ENCODE measurements at places on chromosomes 6 and 20. TPM values are rescaled to one million over a fixed set of nuclear protein-coding genes. Genes with fewer than 3 reads are reported as not detected.

Gene HLA-DPA1
- total RNA-seq, result not detected

Gene ALDH5A1
- 6.1 TPM for total RNA-seq

Gene MYL9
- 28.2 TPM for total RNA-seq

Gene MDC1
- total RNA-seq, result 2.5 TPM

Gene CDC40
- 21.8 TPM for total RNA-seq

Gene L3MBTL3
- total RNA-seq, result 28.5 TPM

Gene NRSN1
- not detected for total RNA-seq

Gene TNNC2
- total RNA-seq, result 1.3 TPM

Gene VGLL2
- total RNA-seq, result not detected

Gene SLC32A1
- total RNA-seq, result not detected

Gene DSE
- total RNA-seq, result 30.2 TPM

GRCh38 chr6:13398069-13398381 lies 69.7 kb upstream of the TBC1D7 start:
- DNase-seq, result no peak

DNA sequence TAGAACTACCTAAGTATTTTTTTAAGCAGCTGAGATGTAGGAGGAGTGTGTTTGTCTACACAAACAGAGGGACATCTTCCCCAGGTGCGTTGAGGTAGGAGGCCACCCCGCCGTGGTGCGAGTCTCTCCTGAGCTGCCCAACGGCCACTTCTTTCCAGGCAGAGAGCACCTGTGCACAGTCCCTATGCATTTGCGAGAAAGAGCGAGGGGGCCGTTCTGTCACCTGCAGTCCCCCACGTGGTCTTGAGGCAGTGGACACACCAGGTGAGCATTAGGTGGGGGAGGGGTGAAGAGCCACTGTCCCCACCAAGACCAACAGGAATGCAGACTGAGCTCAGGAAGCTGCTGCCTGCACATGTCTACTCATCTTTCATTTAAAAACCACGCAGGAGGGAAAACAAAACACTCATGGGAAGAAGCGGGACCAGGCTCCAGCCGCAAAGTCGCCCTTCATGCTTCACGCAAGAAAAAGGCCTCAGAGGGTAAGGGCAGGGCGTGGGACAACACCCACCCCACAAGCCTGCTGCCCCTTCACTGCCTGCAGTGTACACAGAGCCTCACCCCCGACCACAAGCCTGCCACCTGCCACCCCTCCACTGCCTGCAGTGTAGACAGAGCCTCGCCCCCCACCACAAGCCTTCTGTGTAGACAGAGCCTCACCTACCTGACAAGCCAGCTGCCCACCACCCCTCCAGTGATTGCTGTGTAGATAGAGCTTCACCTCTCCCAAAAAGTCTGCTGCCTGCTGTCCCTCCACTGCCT lies 142.0 kb downstream of the DLL1 start:
- DNase-seq, result no peak

- no peak for DNase-seq
These were observed 204.6 kb upstream of the HEY2 start for GRCh38 chr6:125544819-125545218.

DNA sequence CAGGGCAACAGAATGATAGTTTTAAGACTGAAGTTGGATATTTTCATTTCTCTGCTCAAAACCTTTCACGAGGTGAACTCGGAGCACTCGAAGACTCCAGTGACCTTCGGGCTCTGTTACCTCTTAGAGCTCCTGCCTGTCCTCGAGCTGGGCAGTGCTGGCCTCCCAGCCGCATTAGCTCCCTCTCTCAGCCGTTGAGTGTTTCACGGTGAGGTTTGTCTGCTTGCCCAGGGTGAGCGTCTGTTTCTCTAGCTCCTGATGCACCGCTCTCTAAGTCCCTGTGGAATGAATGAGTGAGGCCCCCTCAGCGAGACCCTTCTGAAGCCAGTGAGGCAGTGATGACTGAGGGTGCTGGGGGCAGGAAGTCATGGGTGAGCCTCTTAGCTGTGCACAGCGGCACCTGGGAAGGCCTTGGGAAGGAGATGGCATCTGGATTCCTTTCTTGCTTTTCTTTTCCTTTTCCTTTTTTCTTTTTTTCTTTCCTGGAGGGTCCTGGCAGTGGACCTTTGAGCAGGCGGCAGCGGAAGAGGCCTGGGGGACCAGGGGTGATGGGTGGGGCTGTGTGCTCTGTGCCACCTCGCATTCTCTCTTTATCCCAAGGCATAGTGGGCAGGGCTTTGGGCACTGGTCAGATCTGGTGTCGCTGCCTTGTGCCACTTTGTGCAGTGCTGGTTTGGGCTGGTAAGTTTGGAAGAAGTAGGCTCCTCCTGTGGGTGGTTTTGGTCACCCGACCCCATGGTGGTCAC lies 2.2 kb downstream of the PSMG4 start:
- DNase-seq, result no peak

DNA sequence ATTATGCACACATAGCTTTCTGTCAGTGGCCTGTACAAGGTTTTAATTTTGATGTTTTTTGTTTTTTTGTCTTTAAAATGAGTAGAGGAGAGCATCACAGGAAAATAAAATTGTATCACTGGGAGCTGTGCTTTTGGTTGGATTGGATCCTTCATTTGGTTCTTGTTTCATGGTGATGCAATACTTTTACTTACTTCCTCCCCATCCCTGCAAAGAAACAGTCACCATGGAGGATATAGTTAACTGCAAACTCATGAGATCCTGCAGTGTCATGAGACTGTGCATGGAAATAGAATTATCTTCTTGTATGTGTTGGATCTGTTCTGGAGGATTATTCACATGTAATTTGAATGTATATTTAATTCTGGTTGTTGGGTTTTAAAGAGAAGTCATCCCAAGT lies 122.3 kb downstream of the JARID2 start:
- no peak for DNase-seq

DNA sequence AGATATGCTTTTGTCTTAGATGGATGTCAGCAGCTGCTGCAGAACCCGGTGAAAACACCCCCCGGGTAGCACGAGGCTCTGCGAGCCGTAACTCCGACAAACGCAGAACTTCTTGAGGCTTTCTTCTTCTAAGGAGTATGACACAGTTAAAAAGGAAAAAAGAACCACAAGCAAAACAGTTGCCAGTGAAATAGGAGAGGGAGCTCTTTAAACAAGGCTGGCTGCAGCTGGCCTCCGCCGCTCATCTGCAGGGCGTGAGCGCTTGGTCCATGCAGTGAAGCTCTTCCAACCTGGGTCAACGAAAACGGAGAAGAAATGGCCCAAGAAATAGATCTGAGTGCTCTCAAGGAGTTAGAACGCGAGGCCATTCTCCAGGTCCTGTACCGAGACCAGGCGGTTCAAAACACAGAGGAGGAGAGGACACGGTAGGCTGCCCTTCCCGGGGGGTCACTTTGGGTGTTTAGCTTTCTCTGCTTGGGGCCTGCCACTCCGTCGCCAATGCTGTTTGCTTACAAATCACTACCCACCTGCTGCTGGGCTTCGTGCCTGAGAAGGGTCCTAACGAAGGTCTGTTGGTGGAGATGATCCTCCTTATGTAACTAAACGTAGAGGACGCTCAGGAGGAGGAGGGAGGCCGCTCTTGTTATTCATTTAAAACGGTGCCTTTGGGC lies 13.2 kb downstream of the SYTL3 start:
- DNase-seq, result no peak

DNA sequence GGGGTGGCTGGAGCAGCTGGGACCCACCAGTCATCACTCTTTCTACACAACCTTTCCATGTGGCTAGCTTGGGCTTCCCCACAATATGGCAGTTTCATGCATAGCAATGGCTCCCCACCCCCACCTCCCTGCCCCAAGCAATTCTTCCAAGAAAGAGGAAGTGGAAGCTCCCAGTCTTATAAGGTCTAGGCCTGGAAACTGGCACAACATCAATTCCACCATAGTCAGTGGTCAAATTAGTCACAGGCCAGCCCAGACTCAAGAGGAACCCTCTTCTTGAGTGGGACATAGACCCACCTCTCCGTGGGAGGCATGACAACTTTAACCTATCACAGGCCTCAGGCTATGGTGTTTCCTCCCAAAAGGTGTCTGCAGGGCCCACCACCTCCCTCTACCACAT lies 17.7 kb downstream of the TGM6 start:
- DNase-seq, result no peak

GRCh38 chr20:13530146-13530545 lies 108.6 kb downstream of the TASP1 start:
- no peak for DNase-seq

GRCh38 chr20:19696620-19697019 lies 61.4 kb upstream of the RIN2 start:
- no peak for DNase-seq

DNA sequence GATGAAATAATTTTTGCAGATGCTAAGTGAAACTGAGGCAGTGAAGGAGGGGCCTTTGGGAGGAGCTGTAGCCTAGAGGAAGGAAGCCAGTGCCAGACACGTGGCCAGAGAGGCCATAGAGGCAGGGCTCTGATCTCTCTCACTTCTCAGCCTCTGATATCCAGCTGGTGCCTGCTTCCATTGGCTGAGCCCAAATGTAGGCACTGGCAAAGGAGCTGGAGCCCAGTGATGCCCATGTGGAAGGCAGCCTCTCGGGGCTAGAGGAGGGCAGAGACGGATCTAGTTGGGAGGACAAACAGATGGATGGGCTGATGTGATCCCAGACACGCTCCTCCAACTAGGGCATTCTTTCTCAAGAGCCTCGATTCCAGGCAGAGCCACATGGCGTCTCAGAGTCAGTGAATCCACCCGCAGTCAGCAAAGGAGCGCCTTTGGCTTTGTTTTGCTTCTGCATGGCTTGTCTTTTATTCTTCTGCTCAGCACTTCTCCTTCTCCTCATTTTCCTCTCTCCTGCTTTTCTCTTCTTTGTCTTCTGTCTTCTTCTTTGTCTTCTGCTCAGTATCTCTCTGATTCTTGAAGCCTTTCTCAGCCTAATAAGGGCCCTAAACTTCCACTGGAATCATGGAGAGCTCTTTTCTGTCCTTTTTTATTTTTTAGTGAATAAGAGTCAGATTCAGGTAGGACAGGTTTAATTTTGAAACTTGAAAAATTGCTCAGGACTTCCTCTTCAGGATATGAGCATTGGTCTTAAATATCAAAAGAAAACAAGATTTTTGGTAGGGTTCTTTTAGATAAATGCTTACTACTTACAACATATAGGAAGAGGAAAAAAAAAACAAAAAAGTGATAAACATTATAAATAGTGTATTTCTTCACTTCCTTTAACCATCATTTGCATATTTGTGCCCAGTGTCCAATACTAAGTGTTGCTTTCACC lies 41.8 kb downstream of the CYP24A1 start:
- DNase-seq, result no peak

GRCh38 chr6:133978896-133979240 lies 25.8 kb downstream of the TBPL1 start:
- no peak for DNase-seq

GRCh38 chr6:132236744-132237143 lies 164.5 kb downstream of the MOXD1 start:
- no peak for DNase-seq

- DNase-seq, result no peak
These were observed 898 bp downstream of the XRN2 start for GRCh38 chr20:21303872-21304586.

DNA sequence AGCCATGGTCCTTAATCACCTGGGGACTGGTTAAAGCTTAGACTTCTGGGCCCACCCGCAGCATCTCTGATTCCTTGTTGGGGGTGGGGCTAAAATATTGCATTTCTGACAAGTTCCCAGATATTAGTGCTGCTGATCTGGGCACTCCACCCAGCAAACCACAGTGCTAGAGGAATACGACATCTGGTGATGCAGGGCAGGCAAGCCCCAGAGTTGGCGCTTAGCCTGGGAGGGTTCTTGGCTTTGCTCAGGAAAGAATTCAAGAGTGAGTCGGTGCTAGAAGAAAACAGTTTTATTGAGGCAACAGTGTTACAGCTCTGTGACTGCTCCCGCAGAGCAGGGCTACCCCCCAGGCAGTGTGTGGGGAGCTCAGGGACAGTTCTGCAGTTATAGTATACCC lies 210.7 kb downstream of the TFAP2C start:
- no peak for DNase-seq

DNA sequence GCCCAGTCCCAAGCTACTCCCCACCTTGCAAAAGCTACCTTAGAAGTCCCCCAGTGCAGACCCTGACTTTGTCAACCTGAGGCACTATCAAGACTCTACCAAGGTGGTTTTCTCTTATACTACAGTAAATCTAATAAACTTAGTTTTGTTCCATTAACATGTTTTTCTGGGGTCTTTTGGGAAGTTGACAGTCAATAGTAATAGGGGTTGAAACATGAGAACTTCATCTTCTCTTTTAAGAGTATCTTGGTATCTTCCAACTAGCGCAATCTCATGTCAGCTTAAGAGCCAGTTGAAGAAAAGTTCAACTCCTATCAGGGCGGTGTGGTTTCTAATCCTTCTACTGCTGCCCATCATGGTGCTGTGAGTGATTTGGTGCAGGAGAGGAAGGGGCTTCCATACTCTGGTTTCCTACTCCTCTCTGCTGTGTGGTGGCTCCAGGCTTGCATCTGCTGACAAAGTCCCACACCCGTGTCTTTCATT lies 164.2 kb downstream of the FOXA2 start:
- DNase-seq, result no peak

- peak; percentile 42 for DNase-seq
These were observed 563.0 kb upstream of the AGPAT4 start for GRCh38 chr6:161836643-161837448.

DNA sequence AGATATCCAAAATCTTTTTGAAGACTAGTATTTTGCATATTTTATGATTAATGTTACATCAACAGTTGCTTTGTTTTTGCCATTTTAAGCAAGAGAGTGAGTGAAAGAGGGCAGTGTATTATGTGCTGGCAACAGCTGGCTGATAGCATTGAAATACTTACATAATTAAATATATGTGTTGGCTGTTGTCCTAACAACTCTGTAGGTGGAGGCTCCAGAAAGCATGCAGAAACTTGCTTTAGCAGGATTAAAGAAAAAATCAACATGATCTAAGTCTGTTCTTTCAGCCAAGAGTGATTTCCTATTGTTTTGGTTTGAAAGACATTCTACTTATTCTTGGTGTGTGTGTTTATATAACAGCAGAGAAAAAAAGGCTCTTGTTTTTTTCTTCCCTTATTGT lies 127.5 kb downstream of the CDKAL1 start:
- no peak for DNase-seq

- no peak for DNase-seq
These were observed 4.0 kb downstream of the HSPA1B start for GRCh38 chr6:31831350-31832215.

DNA sequence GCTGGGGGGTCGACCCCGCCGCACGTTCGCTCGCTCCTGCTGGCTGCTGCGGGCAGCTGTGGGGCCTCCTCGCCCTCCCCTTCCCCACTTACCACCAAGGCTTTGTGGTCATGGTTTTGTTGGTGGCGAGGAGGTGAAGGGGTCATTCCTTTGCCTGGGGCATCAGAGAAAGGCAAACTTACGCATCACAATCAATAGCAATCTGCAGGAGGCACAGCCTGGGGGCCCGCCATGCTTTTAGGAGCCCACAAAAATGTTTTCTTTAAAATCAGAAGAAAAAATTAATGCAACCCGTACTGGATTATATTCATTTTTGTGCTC lies 137.0 kb downstream of the IMPG1 start:
- no peak for DNase-seq
